ENCODE measurements at places on chromosomes 11 and 22.

DNA sequence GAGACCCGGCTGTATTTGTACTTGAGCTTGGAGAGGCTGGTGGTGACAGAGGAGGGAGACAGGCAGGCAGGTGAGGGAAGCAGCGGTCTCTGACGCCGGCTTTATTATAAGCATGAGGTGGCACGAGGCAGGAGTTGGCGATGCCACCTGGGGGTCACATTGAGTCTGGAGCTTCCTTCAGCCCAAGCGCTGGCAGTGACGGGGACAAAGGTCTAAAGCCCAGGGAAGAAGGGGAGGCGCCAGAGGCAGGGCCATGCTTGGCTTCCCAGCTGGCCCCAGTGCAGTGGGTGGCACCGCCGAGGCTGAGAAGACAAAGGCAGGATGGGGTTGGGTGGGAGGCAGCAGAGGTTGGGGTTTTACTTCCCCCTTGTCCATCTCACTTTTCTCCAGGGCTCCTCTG, 4.5 kb downstream of the FXYD2 start:
- H3K4me3 ChIP-seq: no peak overlapping the region
- no peaks in the 10 kb centered on the region for H3K36me3 ChIP-seq
- H3K27ac ChIP-seq: no peak overlapping the region
- H3K27me3 ChIP-seq: no peaks in the 10 kb centered on the region
- peaks cover 10% of the 10 kb centered on the region for H3K4me1 ChIP-seq
- DNase-seq: no peak

GRCh38 chr22:45754822-45755221, 83.2 kb downstream of the ATXN10 start:
- 0 out of 2 replicates have a peak, but pooled peaks cover 3% of the 10 kb centered on the region for H3K36me3 ChIP-seq
- no peak for DNase-seq
- H3K27ac ChIP-seq: no peak overlapping the region
- H3K27me3 ChIP-seq: no peaks in the 10 kb centered on the region
- H3K4me1 ChIP-seq: peaks cover 2% of the 10 kb centered on the region

DNA sequence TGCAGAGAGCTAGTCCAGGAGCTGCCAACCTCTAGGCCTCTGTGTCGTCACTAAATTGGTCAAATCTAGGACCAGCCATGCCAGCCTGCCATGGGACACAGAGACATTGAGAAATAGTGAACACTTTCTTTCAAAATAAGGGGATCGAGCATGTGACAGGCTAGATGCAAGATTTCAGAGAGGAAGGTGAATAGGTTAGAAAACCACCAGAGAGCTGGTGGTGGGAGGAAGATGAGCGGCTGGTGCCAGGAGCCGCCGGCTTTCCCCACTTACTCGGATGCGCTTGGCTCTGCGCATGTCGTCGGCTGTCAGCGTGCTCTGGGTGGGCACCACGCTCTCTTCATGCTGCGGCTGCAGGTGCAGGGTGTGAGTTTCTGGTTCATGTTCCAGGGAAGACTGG, 35.4 kb upstream of the NFRKB start:
- no peaks in the 10 kb centered on the region for H3K36me3 ChIP-seq
- no peaks in the 10 kb centered on the region for H3K27me3 ChIP-seq
- H3K27ac ChIP-seq: no peak overlapping the region
- no peak for DNase-seq
- no peaks in the 10 kb centered on the region for H3K4me1 ChIP-seq

- no peak for DNase-seq
- peaks cover 2% of the 10 kb centered on the region for H3K4me1 ChIP-seq
- no peaks in the 10 kb centered on the region for H3K36me3 ChIP-seq
- H3K27me3 ChIP-seq: no peaks in the 10 kb centered on the region
Observed at GRCh38 chr11:1072116-1072820, 2.4 kb upstream of the MUC2 start.

GRCh38 chr22:39471381-39472141, 14.7 kb downstream of the MGAT3 start:
- peaks cover 25% of the 10 kb centered on the region for H3K4me1 ChIP-seq
- H3K27me3 ChIP-seq: no peaks in the 10 kb centered on the region
- no peak for DNase-seq
- H3K36me3 ChIP-seq: no peaks in the 10 kb centered on the region
- H3K27ac ChIP-seq: no peak overlapping the region

DNA sequence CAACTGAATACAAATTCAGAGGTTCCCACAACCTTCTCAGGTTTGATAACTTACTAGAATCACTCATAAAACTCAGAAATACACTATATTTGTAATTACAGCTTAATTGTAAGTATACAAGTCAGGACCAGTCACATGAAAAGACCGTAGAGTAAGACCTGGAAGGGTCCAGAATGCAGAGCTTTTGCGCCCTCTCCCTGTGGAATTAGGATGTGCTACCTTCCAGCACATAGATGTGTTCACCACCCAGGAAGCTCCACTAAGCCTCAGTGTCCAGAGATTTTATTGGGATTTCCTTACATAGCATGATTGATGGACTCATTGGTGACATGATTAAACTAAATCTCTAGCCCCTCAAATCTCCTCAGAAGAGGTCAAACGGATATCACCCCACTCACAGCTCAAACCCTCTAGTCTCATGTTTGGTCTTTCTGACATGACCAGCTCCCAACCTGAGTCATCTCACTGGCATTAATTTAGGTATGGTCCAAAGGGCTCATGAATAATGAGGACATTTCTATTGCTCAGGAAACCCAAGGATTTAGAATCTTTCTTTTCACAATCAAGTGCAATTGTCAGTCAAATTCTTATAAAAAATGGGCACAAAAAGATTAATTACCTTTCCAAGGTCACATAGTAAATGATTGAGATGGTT, 77.2 kb upstream of the UBASH3B start:
- no peaks in the 10 kb centered on the region for H3K27me3 ChIP-seq
- no peak for DNase-seq
- H3K27ac ChIP-seq: no peak overlapping the region
- no peak overlapping the region for H3K4me3 ChIP-seq

GRCh38 chr22:23891726-23892125, 2.5 kb upstream of the MIF start:
- peaks cover 7% of the 10 kb centered on the region for H3K4me1 ChIP-seq
- DNase-seq: no peak
- H3K27ac ChIP-seq: no peak overlapping the region
- no peak overlapping the region for H3K4me3 ChIP-seq

GRCh38 chr11:19519353-19519752, 193.3 kb upstream of the NAV2 start:
- no peaks in the 10 kb centered on the region for H3K4me1 ChIP-seq
- H3K36me3 ChIP-seq: no peaks in the 10 kb centered on the region
- no peaks in the 10 kb centered on the region for H3K27me3 ChIP-seq
- DNase-seq: no peak
- H3K4me3 ChIP-seq: no peak overlapping the region

DNA sequence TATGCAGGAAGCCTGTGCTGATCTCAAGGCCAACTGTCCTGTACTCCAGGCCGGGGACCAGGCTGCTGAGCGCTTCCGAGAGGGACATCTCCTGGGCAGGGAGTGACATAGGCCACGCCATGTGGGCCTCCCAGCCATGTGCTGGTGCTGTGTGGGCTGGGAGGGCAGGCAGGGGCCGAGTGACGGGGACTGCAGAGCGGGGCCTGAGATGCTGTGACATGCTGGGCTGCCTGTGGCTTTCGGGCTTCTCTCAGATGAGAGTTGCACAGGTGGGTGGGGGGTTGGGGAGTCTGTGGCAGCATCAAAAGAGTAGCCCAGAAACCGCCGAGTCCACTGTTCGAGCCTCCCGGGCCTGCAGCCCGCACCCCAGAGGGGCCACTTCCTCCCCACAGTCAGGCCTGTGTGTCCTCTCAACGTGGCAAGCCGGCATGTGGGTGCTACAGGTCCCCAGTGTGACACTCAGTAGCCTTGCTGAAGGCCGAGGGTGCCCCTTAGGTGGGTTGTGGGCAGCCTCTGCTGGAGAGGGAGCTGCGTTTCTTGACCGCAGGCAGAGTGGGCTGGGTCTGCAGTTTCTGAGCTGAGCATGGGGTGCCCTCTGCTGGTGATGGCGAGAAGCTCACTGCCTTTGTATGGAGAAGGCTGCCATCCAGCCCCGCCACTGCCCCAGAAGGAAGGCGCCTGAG, 101.2 kb downstream of the BCR start:
- peaks cover 15% of the 10 kb centered on the region for H3K36me3 ChIP-seq
- no peaks in the 10 kb centered on the region for H3K27me3 ChIP-seq
- peak; percentile 80 for DNase-seq

DNA sequence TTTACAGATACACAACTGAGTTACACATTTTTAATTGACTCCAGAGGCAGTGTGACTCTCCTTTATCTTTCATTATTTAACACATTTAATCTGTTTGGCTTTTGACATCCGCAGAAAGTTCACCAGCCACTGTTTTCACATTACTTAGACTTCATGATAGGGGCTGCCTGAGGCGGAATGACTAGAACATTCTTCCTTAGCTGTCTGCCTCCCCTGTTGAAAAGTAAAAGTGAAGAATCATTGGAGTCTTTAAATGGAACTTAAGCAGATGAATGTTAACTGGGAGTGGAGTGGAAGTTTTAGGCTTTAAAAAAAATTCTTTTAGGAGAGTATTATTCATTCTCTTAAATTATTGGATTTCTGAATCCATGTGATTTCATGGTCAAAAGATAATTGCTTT, 229.2 kb upstream of the MTNR1B start:
- DNase-seq: no peak
- no peak overlapping the region for H3K4me3 ChIP-seq

GRCh38 chr11:70876685-70877084, 375.7 kb downstream of the SHANK2 start:
- no peak overlapping the region for H3K27ac ChIP-seq
- DNase-seq: no peak
- H3K36me3 ChIP-seq: no peaks in the 10 kb centered on the region
- H3K4me1 ChIP-seq: peaks cover 14% of the 10 kb centered on the region

DNA sequence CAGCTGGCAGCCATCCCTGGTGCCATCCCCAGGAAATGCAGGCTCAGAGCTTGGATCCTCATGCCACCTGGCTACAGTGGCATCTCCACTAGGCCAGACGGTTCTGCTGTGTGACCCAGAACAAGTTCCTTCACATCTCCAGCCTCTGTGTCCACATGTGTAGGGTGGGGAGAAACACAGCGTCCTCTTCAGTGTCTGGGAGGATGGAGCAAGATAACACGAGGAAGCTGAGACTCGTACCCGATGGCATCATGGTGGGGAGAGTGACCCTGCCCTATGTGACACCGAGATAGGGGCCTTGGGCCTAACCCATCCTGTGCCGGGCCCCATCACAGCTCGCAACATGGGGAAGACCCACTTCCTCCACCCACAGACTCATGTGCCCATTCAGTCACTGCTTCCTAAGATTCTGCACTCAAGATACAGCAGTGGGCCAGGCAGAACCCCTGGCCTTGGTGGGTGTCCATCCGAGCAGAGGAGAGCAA, 78.5 kb downstream of the MORC2 start:
- H3K27me3 ChIP-seq: no peaks in the 10 kb centered on the region
- H3K4me3 ChIP-seq: no peak overlapping the region
- H3K27ac ChIP-seq: no peak overlapping the region
- no peak for DNase-seq

- no peaks in the 10 kb centered on the region for H3K36me3 ChIP-seq
- DNase-seq: no peak
- no peak overlapping the region for H3K4me3 ChIP-seq
- H3K4me1 ChIP-seq: peaks cover 9% of the 10 kb centered on the region
Observed at GRCh38 chr11:73155102-73155501, 13.0 kb upstream of the FCHSD2 start.

- no peaks in the 10 kb centered on the region for H3K4me1 ChIP-seq
- no peaks in the 10 kb centered on the region for H3K27me3 ChIP-seq
- DNase-seq: no peak
- H3K4me3 ChIP-seq: no peak overlapping the region
- H3K27ac ChIP-seq: no peak overlapping the region
Observed at GRCh38 chr22:21701384-21701971, 34.1 kb downstream of the YPEL1 start.

GRCh38 chr22:42368379-42369249, 63.6 kb downstream of the NFAM1 start:
- DNase-seq: no peak
- H3K27me3 ChIP-seq: no peaks in the 10 kb centered on the region
- peaks cover 10% of the 10 kb centered on the region for H3K4me1 ChIP-seq
- no peak overlapping the region for H3K27ac ChIP-seq

- no peaks in the 10 kb centered on the region for H3K27me3 ChIP-seq
- H3K4me3 ChIP-seq: no peak overlapping the region
- no peaks in the 10 kb centered on the region for H3K36me3 ChIP-seq
- DNase-seq: no peak
- H3K4me1 ChIP-seq: no peaks in the 10 kb centered on the region
Observed at GRCh38 chr11:78699609-78700135, 125.0 kb upstream of the NARS2 start.

- DNase-seq: no peak
- peaks cover 7% of the 10 kb centered on the region for H3K36me3 ChIP-seq
- no peak overlapping the region for H3K27ac ChIP-seq
Observed at GRCh38 chr22:30420347-30421125, 5.0 kb upstream of the MTFP1 start.

GRCh38 chr11:48011798-48012391, 31.5 kb downstream of the PTPRJ start:
- no peak overlapping the region for H3K27ac ChIP-seq
- H3K4me3 ChIP-seq: no peak overlapping the region
- no peaks in the 10 kb centered on the region for H3K27me3 ChIP-seq
- peaks cover 5% of the 10 kb centered on the region for H3K4me1 ChIP-seq

- H3K27me3 ChIP-seq: no peaks in the 10 kb centered on the region
- H3K4me1 ChIP-seq: no peaks in the 10 kb centered on the region
- no peak for DNase-seq
- no peak overlapping the region for H3K27ac ChIP-seq
- no peak overlapping the region for H3K4me3 ChIP-seq
- peaks cover 21% of the 10 kb centered on the region for H3K36me3 ChIP-seq
Observed at GRCh38 chr11:70440206-70440605, 41.9 kb downstream of the CTTN start.

DNA sequence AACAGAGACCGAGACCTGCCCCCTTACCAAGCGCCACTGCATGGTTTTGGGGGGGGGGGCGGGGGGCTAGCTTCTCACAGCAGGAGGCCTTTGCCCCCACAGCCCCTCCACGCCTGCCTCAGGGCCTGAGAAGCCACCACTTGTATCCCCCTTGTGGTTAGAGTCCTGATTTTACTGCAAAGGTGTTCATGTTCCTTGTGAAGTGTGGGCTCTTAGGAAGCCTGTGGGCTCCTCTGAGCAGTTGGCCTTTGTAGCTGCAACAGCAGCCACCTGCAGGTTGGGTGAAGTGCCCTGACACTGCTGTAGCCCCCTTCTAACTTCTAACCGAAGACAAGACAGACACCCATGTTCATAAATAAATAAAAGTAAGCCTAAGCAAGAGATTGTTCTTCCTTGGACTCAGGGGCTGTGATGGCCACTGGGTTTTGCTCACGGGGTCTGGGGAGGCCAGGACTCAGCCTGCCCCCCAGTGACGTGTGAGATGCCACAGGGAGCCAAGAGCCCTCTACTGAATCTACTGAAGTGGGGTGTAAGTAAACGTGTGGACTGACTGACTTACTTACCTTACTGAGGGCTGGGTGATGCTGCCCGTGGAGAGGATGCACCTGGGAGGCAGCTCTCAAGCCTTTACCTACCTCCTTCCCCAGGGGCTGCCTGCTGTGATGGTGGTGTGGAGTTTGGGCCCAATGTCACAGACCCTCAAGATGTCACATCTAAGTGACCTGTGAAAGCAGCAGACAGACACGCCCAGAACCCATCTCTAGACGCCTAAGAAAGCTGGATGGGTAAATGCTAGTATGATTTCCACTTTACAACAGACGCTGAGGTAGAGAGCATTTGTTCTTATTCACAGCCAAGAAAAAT, 25.8 kb downstream of the USP35 start:
- H3K4me3 ChIP-seq: no peak overlapping the region
- no peaks in the 10 kb centered on the region for H3K27me3 ChIP-seq
- H3K27ac ChIP-seq: no peak overlapping the region
- 0 out of 2 replicates have a peak, but pooled peaks cover 4% of the 10 kb centered on the region for H3K36me3 ChIP-seq
- no peaks in the 10 kb centered on the region for H3K4me1 ChIP-seq
- DNase-seq: no peak

GRCh38 chr11:110797453-110797852, 85.2 kb upstream of the ARHGAP20 start:
- H3K27me3 ChIP-seq: no peaks in the 10 kb centered on the region
- H3K4me1 ChIP-seq: no peaks in the 10 kb centered on the region
- no peak for DNase-seq
- H3K4me3 ChIP-seq: no peak overlapping the region
